ENCODE measurements at places on chromosomes 5 and 9.
A peak's percentile ranks its signal among the peaks of the same experiment; 100 is the strongest.

GRCh38 chr5:166726406-166726805 lies 1565.0 kb upstream of the WWC1 start:
- no peak for DNase-seq

GRCh38 chr9:2367970-2368369 lies 253.6 kb upstream of the VLDLR start:
- no peak for DNase-seq

DNA sequence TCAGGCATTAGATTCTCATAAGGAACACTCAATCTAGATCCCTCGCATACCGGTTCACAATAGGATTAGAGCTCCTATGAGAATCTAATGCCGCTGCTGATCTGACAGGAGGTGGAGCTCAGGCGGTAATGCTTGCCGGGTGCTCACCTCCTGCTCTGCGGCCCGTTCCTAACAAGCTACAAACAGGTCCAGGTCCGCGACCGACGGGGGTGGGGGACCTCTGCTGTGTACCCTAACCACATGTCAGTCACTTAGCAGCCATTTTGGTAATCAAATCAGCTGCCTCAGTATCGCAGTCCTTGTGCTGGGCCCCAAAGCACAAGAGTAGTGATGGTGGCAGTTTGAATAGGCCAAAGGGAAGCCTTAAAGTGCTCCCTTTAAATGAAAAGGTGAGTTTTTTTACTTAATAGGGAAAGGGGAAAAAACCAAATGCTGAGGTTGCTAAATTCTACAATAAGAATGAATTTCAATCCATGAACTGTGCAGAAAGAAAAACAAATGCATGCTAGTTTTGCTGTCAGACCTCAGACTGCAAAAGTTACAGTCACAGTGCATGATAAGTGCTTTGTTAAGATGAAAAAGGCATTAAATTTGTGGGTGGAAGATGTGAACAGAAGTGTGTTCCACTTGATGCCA lies 67.0 kb upstream of the TNPO1 start:
- DNase-seq = no peak

- DNase-seq = no peak
These were observed 213.3 kb downstream of the CDK5RAP2 start for GRCh38 chr9:120366644-120367019.

GRCh38 chr5:38994324-38994927 lies 79.8 kb downstream of the RICTOR start:
- DNase-seq = no peak

- no peak for DNase-seq
These were observed 5.5 kb upstream of the DNAJB5 start for GRCh38 chr9:34984049-34984448.

GRCh38 chr5:132369474-132370180 lies at the start of gene SLC22A5:
Gene SLC22A5, plus strand, starts transcription at chr5:132369710. Its CDS starts 263 bp downstream, at chr5:132369973.
- peak; percentile 87 for DNase-seq

All from activated CD8-positive, alpha-beta memory T cell treated with anti-CD3 and anti-CD28 coated beads, Interleukin-2, amount 50 U/mL, for 48 hours (primary cell).